NCI-H1436 (cell line): ENCODE measurements at places on chromosomes 4 and X.

- no peak for DNase-seq
These were observed 711 bp downstream of the ACE2 start for GRCh38 chrX:15600049-15600448.

DNA sequence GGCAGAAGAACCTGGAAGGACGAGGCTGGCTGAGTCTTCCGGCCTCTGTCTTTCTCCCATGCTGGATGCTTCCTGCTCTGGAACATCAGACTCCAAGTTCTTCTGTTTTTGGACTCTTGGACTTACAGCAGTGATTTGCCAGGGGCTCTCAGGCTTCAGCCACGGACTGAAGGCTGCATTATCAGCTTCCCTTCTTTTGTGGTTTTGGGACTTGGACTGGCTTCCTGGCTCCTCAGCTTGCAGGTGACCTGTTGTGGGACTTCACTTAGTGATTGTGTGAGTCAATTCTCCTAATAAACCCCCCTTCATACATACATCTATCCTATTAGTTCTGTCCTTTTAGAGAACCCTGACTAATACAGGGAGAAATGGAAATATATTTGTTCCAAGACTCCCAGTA lies 265.8 kb downstream of the PCDH18 start:
- no peak for DNase-seq

DNA sequence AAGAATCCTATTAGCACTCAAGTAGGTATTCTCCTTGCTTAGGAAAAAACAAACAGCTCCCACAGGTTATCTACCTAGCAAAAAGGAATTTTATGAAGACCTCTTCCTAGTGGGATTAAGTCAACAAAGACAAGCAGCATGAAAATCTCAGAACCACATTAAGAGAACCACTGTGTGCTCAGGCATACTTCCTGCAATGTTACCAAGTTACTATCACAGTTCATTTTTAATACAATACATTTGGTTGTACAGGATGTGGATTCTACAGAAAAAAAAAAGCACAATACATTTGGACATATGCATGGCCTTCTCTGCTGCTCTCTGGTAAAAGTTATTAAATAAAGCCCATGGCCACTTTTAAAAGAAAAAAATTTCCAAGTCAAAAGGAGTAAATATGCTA lies 193.7 kb downstream of the PPP3CA start:
- DNase-seq: no peak

- no peak for DNase-seq
These were observed 5.0 kb downstream of the CENPU start for GRCh38 chr4:184728858-184729257.

- no peak for DNase-seq
These were observed 320.6 kb downstream of the ADGRL3 start for GRCh38 chr4:61520681-61521160.
